Activated naive CD4-positive, alpha-beta T cell treated with anti-CD3 and anti-CD28 coated beads, Interleukin-2, amount 50 U/mL, for 72 hours (primary cell): ENCODE measurements at places on chromosomes 16 and 17. TPM values are rescaled to one million over a fixed set of nuclear protein-coding genes. Genes with fewer than 3 reads are reported as not detected.
A peak's percentile ranks its signal among the peaks of the same experiment; 100 is the strongest.

- no peak for DNase-seq
Observed at GRCh38 chr16:73756289-73757178, 540.1 kb upstream of the PSMD7 start.

GRCh38 chr17:55734128-55734781 lies 11.6 kb upstream of the TMEM100 start:
- DNase-seq, result no peak

DNA sequence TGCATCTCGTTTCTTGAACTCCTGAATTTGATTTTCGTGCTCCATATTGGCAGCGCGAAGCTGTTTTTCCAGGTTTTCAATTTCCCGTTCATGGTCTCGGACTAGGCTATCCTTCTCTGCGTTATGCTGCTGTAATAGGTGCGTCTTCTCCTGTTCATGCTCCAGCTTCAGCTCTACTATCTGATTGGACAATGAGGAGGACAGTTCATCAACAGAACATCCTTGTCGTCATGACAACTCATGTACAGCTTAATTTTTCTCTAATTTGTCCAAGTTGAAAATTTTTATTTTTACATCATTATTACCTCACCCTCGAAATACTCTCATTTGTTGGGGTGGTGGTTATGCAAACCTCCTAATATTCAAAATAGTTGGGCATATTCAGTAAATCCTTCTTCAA lies 289.8 kb downstream of the CEP112 start:
- no peak for DNase-seq

The ITGAX gene
- total RNA-seq, result 7.3 TPM

DNA sequence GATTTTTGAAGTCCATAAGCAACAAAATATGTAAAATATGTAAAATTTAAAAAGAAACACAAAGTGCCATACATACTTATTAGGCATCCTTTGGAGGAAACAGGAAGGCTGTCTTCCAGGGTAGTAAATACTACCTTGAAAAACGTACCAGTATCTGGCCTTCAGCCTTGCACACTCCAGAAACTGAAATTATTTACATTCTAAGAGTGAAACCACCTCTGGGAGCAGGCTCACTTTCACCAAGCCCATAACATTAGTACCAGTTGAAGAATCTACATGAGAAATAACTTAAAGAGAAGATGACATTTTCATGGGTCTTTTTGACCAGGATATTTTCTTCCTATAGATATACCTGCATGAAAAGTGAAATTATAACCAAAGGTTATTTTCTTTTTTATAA lies 6.4 kb downstream of the KRTAP9-1 start:
- DNase-seq, result no peak

The ARHGAP44 gene
- not detected for total RNA-seq

The CD7 gene
- total RNA-seq, result 646 TPM

GRCh38 chr16:17654142-17654541 lies 183.4 kb upstream of the XYLT1 start:
- no peak for DNase-seq

DNA sequence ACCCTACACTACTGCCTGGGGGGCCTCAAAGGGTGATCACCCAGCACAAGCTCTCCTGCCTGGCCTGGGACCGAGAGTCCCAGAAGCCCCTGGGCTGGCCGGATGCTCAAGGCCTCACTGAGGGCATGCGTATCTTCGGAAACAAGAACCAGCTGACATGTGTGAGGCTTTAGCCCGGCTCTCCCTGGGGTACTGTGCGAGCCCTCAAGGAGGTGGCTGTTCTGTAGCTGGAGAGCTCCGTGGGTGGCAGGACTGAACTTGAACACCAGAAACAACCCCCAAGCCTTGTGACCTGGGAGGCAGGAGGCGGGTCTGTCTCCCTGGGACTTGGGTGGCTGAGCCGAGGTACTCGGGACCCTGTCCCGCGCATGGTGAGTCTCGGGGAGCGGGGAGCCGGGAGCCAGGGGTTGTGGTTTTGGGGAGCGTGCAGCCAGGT lies 7.0 kb downstream of the DPEP1 start:
- DNase-seq, result no peak

DNA sequence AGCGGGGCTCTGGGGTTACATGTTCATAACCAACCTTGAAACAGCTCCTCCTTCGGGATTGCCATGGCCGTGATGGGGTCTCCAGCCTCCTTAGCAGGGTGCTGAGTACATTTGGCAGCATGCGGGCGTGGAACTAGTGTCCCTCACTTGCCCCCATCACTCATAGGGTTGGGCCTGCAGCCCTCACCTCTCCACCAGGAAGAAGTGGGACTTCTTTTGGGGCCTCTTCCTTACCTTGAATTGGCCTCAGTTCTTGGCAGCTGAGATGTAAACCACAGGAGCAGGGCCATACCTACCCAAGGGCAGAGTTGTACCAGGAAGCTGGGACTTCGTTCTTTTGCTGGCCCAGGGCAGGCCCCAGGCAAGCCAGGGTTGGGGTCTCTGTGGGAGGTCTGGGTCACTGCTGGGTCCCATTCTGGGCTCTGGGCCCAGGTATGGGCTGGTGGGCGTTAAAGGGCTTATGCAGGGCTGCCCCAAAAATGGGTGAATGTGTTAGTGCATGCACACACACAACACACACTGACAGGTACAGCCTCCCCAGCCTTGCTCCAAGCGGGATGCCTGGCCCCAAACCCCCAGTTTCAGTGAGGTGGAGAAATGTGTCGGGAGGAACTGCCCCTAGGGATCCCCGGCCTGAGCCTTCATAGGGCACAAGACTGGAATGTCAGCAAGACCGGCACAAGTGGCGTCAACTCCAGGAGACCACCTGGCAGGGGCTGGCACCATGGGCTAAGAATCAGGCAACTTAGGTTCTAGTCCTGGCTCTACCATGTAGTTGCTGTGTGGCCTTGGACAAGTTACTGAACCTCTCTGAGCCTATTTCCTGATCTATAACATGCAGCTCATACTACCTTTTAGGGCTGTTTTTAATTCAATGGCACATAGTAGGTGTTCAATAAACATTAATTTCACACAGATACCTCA lies 3.9 kb upstream of the KRT15 start:
- no peak for DNase-seq

The SLC52A1 gene
- total RNA-seq, result 0.23 TPM

The IGSF6 gene
- total RNA-seq, result 0.30 TPM

DNA sequence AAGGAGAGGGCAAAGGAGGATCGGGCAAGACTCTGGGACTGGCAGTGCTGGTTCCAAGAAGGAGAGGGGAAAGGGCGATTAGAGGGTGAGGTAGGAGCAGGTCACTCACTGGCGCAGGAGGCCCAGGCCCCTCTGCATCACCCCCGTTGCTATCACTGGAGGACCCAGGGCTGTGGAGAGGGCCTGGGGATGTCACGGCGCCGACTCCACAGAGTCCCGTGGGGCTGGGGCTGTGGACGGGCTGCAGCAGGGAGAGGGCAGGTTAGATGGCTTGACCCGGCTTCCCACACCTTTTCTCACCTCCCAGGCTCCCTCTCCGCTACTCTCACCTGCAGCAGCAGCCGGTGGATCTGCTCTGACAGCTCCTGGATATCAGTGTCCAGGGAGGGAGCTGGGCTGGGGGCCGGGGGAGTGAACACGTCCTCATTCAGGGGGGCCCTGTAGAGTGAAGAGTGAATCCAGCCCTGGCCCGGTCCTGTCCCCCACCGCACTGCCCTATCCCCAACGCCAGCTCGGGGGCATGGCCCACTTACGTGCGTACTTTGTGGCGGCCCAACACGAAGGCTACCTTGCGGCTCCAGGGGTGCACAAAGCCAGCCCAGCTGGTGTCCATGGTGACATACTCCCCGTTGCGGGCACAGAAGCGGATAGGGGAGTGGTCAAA lies 4.9 kb downstream of the PER1 start:
- DNase-seq, result no peak

- DNase-seq, result no peak
Observed at GRCh38 chr16:50251375-50252081, 14.8 kb upstream of the ADCY7 start.

The FOXN1 gene
- total RNA-seq, result not detected

DNA sequence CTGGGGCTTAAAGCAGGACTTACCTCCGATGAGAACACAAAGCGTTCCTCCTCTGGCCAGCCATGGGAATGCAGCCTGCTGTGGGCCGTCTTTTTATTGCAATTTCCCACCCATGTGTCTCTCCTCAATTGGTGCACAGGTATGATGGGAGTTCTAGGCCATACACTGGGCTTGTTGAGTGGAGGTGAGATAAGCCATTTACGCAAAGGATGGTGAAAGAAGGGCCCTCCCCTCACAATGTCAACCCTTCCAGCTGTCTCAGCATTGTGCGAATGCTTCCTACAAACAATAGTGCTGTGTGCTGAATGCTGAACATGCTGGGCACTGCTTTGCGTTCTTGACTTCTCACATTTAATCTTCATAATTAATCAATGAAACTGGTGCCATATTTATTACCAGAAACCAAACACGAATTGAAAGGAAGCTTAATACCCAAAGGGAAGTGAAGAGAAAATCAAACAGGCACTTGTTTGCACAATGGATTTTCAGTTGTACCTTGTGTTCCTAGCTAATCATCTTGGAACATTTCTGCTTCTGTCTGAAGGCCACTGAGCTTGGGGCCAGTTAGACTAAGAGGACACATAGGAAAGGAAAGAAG lies at the start of gene GP2:
Gene GP2 (minus strand): TSS at position 70 of the 598 bp plus-strand sequence. CDS start 1,082 bp downstream, outside the sequence.
- no peak for DNase-seq

The C16orf96 gene
- 0.19 TPM for total RNA-seq

DNA sequence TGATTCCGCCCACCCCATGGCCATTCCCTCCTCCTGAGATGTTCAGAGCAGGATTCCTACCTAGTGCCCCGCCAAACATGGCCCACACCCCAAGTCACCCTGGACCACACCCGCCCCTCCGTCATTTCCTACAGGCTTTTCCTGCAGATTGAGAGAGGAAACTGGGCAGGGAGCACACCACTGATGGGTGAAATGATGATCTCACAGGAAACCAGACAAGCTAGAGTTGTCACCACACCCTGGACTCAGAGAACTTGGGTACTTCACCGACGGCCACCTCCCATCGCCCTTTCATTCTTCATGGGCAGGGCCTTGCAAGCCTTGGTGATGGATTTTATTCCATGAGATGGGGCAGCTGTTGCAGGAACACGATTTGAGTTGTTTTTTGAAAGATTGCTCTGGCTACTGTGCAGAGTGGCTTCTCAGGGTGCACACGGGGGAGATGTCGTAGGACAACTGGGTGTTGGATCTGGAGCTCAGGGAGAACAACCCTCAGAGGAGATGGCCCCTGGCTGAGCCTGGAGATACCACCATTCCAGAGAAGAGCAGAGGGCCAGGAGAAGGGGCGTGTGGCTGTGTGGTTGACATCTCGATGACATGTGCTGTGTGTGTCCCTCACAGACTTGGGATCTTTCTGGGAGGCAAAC lies 7.4 kb upstream of the B9D1 start:
- peak; percentile 49 for DNase-seq

GRCh38 chr17:66348584-66349165 lies 46.3 kb downstream of the PRKCA start:
- no peak for DNase-seq

The ITGA2B gene
- total RNA-seq, result 2.6 TPM

DNA sequence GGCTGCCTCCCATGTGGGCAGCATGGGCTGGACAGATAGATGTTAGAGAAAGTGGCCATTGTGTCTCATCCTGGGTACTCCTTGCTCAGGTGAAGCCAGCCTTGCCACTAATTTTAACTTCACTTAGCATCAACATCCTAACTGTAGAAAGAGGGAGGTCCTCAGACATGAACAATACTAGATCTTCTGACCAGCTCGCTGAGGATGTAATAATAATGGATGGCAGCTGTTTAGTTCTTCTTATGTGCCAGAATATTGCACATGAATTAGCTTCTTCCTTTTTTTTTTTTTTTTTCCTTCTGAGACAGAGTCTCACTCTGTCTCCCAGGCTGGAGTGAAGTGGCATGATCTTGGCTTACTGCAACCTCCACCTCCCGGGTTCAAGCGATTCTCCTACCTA lies 232.4 kb downstream of the CCDC182 start:
- DNase-seq, result no peak

The ZG16B gene
- total RNA-seq, result 0.48 TPM

- DNase-seq, result no peak
Observed at GRCh38 chr17:72090108-72090507, 30.7 kb upstream of the SOX9 start.

DNA sequence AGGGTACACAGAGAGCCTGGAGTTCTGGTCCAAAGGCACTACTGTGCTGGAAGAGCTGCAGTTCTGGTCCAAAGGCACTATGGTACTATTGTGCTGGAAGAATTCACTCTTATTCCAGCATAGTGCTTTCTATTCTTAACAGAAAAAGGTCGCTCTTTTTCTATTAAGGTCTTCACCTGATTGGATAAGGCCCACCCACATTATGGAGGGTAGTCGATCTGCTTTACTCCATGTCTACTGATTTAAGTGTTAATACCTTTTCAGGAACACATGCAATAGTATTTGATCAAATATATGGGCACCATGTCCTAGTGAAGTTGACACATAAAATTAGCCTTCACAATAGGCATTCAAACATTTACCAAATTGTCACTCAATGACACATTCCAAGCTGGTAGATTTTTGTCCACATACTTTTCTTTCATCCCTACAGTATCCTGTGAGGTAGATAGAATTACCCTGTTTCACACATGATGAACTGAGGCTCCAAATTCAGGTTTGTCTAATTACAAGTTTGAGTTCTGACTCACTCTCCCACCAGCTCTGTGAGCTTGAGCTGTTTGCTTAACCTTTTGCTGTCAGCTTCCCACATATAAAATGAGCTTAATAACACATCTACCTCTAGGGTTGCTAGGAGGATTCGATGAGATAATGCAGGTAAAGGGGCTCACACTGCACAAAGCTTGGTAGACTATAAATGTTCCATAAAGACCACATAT lies 129.9 kb downstream of the AIPL1 start:
- DNase-seq, result no peak

GRCh38 chr17:27333410-27333980 lies 39.6 kb downstream of the WSB1 start:
- no peak for DNase-seq
